NCI-H1105 treated with DMSO at 0.1 percent for 48 hours (cell line): ENCODE measurements at places on chromosomes 2 and 18.

DNA sequence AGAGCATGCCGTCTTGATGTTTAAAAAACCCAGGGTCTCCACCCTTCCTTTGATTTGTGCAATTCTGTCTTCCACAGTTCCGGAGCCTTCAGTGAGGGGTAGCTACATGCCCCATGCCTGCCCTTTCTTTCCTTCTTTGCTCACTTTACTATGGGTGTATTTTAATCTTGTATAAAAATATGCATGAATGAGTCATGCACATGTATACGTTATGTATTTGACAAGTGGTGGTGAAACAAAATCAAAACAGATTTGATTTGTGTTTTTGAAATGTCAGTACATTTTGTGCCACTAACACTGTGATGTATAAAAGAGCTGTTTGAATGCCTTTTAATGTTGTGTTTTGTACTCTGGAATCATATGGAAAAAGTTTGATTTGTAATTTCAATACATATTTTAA, 126.5 kb downstream of the RNF144A start:
- no peak for DNase-seq

- no peak for DNase-seq
Measured at GRCh38 chr2:99607861-99608491, 118.2 kb upstream of the REV1 start.

- peak; percentile 90 for DNase-seq
Measured at GRCh38 chr2:127701193-127701650, at the start of gene SFT2D3. Gene SFT2D3, plus strand, starts transcription at chr2:127701497. Its CDS starts 32 bp downstream, at chr2:127701529.

GRCh38 chr2:132774189-132774588, 104.2 kb upstream of the LYPD1 start:
- no peak for DNase-seq

DNA sequence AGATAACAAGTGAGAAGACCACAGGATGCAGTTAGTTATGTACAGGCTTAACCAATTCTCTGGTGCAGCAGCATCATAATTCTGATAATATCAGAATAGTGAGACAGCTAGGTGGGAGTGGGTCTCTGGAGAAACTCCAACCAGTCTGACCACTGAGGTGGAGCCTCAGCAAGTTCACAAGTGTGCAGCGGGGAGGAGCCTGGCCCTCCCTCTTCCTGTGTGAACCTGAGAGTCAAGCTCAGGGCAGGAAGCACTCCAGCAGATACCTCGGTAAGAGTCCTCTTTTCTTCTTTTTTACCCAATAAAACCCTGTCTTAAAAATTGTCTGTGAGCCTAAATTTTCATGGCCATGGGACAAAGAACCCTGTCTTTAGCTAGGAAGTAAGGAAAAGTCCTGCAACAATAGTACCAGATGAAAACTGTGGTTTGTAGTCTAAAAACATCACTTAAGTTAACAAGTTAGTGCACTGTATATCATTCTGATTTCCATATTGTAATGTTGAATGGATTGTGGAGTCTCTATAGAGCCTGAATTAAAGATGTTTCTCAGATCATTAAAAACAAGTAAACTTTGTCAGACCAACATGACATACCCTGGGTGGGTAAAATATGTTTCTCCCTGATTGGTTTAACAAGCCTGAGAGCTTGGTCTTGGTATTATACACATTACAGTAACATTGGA, 370.8 kb downstream of the TMEM182 start:
- no peak for DNase-seq

DNA sequence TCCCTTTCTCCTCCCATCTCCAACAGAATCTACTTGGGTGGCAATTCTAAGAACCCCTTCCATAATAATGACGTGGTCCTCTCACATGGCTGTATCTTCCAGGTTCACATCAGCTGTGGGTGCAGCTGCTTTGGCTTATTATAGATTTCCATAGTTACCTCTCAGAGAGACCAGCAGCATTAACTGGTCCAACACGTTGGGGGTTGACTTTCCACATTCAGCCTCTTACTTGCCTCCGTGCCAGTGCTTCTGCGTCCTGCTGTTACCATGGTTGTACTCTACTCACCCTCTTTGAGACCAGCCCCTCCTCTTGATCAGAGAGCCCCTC, 570.7 kb downstream of the PLCL1 start:
- no peak for DNase-seq

GRCh38 chr2:18871430-18871829, 282.1 kb upstream of the NT5C1B start:
- peak; percentile 92 for DNase-seq

- DNase-seq, result no peak
Measured at GRCh38 chr2:159795841-159796690, 1.9 kb downstream of the CD302 start.

- DNase-seq, result no peak
Measured at GRCh38 chr2:167258712-167259111, 370.4 kb downstream of the XIRP2 start.

DNA sequence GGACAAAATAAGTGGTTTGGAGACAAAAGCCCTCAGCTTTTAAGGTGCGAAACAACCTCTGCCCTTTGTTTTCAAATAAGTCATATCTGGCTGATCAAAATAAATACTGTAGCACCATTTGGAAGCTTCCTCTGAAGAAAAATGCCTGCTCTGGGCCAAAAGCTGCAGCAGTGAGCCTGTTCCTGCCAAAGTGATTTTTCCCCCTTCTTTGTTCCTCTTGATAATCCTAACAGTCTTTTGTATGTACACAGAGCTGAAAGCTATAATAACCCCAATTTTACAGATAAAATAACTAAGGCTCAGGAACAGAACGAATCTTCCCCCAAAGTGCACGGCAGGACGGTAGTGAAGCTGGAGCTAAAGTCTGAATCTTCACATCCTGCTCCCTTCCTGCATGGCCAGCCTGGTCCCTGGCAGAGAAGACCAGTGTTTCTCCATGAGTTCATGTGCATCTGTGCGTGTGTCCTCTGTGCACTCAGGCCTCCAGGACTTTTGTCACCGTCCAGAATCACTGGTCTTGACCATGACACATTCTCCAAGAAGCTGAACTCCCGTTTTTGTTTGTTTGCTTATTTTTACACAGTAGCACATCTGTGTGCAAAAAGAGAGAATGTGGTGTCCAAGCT, 2114.1 kb upstream of the PIK3C3 start:
- DNase-seq, result no peak

DNA sequence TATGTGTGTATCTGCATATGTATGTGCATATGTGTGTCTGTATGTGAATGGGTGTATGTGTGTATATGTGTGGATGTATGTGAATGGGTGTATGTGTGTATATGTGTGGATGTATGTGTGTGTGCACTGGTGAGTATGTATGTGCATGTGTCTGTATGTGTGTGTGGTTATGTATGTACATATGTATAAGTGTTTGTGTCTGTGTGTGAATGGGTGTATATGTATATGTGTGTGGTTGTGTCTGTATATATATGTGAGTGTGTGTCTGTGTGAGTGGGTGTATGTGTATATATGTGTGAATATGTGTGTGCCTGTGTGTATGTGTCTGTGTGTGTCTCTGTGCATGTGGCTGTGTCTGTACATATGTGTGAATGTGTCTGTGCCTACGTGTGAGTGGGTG, 748.4 kb upstream of the HS6ST1 start:
- no peak for DNase-seq

GRCh38 chr2:16031058-16031847, 90.9 kb downstream of the MYCN start:
- no peak for DNase-seq

- DNase-seq, result no peak
Measured at GRCh38 chr2:29687121-29687520, 234.3 kb downstream of the ALK start.

DNA sequence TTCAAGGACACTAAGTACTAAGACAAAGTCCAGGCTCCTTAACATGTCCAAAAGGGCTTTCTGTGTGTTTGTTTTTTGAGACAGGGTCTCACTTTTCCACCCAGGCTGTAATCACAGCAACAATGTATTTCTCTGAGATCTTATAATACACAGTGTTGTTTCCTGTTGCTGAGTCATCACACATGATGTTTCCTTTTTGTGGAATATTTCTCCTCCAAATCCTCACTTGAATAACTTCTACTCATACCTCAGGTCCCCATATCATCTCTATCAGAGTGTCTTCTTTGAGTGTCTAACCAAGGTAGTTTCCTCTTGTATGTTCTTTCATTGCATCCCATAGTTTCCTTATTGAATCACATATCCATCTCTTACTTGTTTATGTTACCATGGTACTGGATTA, 632.0 kb upstream of the PIK3C3 start:
- no peak for DNase-seq

GRCh38 chr2:172674034-172674967, 61.3 kb upstream of the RAPGEF4 start:
- no peak for DNase-seq

DNA sequence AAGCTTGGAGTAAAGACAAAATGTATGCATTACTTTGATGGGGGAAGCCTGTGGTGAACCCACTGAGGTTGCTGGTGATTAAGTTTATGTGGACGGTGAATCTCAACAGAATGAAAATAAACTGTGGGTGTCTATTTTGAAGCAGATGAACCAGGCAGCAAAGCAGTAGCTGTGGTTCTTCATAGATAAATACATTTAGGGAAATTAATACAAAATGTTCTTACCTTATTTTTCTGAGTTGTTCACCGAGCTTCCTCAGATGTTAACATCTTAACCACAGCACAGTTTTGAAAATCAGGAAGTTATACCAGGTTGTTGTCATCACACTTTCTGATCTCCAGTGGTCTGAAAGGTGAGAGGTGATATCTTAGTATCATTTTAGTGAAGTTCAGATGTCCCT, 53.9 kb downstream of the NCK2 start:
- DNase-seq, result no peak

- DNase-seq, result no peak
Measured at GRCh38 chr18:2657788-2658458, 2.4 kb downstream of the SMCHD1 start.

- no peak for DNase-seq
Measured at GRCh38 chr2:209387389-209387788, 36.5 kb upstream of the MAP2 start.
